Stimulated activated CD4-positive, alpha-beta T cell treated with anti-CD3 and anti-CD28 coated beads, TNF-alpha, amount 100 ng/mL, for 48 hours (primary cell): ENCODE measurements at places on chromosomes 13 and 19.

DNA sequence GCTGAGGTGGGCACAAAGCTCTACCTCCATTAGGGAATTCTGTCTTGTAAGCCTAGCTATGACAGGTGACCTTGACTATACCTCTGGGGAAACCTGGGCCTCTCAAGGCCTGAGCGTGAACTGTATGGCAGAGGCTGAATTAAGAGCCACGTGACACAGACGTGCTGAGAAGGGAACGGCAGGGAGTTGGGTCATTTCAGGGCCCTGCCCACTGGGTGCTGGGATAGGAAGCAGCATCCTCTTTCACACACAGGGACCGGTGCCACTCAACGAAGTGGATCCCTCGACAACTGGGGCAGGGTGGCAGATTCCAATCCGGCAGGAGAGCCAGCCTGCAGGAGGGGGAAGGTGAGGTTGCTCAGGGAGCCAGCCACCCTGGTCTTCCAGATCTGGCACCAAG lies 9.2 kb downstream of the ASF1B start:
- no peak for DNase-seq

- DNase-seq, result no peak
Measured at GRCh38 chr13:93955904-93956303, 523.6 kb downstream of the DCT start.

- DNase-seq, result no peak
Measured at GRCh38 chr13:77894743-77895142, 23.9 kb downstream of the EDNRB start.

- no peak for DNase-seq
Measured at GRCh38 chr13:21055511-21056045, 5.8 kb downstream of the LATS2 start.

GRCh38 chr13:20405691-20406090 lies 120.0 kb downstream of the CRYL1 start:
- DNase-seq, result no peak

GRCh38 chr13:103812971-103813370 lies 746.8 kb upstream of the SLC10A2 start:
- no peak for DNase-seq

- DNase-seq, result no peak
Measured at GRCh38 chr13:39688699-39689405, 33.4 kb downstream of the COG6 start.

DNA sequence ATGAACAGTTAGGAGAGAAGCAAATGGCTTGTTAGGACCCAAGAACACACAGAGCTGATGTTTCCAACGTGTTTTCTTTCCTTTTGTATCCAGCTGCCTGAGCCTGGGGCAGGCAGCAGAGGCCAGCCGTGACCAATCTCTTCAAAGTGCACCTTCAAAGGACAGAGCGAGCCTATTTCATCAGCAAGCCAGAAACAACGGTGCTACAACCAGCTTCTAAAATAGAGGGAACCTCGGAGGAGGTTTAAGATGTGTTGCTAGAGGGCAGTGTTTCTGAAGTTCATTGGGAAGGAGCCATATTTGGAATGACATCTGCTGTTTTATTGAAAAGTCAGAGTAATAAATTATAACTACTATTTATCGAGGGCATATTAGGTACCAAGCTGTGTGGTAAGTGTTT lies 56.2 kb upstream of the RFC3 start:
- no peak for DNase-seq

DNA sequence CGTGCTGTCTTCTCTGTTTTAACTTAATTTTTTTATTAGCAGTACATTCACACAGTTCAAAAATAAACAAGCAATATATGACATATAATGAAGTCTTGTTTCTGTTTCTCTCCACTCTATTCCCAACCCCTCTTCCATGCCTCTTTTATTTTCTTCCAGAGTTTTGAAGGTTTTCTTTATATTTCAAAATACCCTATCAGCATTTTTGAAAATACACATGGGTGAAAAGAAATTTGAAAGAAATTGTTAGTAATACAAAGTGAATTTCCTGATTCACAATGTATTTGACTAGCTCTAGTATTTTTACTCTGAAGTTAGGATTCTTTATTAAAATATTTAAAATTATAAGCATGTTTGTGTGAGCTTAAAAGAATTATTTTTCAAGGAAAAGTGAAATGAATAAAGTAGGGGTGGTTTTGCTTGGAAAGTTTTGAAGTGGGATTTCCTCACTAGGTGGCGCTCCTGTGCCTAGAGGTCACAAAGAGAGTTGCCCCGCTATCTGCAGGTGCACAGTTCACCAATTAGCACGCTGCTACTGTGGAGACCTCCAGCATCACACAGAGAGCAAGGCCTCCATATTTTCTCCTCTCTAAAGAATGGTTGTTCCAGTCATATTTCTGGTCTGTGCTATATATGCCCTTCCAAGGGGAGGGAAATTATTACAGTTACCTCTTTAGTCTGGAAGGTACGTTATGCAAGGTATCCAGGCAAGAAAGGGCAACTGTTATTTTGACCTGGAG lies 37.6 kb downstream of the SOX21 start:
- DNase-seq, result peak; percentile 43

GRCh38 chr19:2231621-2232221 lies 4.4 kb downstream of the PLEKHJ1 start:
- DNase-seq, result no peak

- DNase-seq, result peak; percentile 33
Measured at GRCh38 chr19:1767464-1767933, 14.2 kb downstream of the ONECUT3 start.

GRCh38 chr19:28466107-28467045 lies 746.6 kb downstream of the UQCRFS1 start:
- DNase-seq, result peak; percentile 55

- peak; percentile 28 for DNase-seq
Measured at GRCh38 chr19:16660763-16661479, at the start of gene TMEM38A. Gene TMEM38A, plus strand, starts transcription at chr19:16661139. Its CDS starts 79 bp downstream, at chr19:16661218.

DNA sequence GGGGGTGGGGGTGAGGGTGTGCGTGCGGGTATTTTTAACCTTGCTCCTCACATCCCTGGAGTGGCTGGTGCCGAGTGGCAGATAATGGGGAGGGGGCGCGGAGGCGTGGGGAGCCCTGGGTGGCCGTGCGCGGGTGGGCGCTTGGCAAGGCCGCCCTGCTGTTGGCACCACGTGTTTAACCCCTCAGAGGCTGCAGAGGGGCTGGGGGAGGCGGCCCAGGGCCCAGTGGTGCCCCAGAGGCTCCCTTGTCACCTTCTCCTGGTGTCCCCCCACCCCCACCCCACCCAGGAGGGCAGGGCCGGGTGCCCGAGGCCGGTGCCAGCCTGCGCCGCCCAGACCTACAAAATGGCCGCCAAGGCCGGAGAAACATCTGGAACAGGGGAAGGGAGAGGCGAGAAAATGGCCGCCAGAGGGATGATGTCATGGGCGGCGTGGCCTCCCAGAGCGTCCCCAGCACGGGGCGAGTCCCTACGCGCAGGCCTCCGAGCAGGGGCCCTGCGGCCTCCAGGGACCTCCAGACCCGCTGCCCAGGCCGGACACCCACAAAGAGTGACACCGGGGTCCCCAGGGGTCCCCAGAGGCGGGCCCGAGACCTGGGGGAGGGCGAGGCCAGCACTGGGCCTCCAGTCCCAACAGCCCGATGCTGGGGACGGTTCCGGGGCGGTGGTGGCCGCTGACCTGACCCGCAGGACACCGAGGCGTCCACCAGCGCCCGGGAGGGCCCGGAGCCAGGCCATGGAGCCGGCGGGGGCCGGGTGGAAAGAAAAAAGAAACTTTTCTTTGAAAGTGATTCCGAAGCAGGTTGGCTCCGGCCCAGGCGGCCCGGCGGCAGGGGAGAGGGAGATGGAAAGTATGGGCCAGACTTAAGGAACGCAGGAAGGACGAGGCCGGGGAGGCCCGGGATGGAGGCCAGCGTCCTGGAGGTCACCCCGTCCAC lies 38.2 kb downstream of the NFIC start:
- DNase-seq, result no peak

- DNase-seq, result no peak
Measured at GRCh38 chr13:30222254-30222653, 85.1 kb downstream of the KATNAL1 start.

DNA sequence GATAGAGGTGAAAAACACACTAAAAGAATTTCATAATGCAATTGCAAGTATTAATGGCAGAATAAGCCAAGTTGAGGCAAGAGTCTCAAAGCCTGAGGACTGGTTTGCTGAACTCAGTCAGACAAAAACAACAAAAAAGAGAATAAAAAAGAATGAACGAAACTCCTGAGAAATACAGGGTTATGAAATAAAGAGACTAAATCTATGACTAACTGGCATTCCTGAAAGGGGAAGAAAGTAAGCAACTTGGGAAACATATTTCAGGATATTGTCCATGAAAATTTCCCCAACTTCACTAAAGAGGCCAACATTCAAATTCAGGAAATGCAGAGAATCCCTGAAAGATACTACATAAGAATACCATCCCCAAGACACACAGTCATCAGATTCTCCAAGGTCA lies 47.8 kb downstream of the UBL3 start:
- no peak for DNase-seq

- DNase-seq, result no peak
Measured at GRCh38 chr13:46615888-46616531, 63.0 kb downstream of the LRCH1 start.

GRCh38 chr19:13926715-13927114 lies 11.5 kb downstream of the PODNL1 start:
- DNase-seq, result no peak

- DNase-seq, result no peak
Measured at GRCh38 chr13:25633093-25633492, 261.3 kb downstream of the ATP8A2 start.

GRCh38 chr19:16586991-16587832 lies 15.0 kb upstream of the SLC35E1 start:
- no peak for DNase-seq

- DNase-seq, result no peak
Measured at GRCh38 chr19:30744741-30745475, 372.7 kb downstream of the ZNF536 start.

GRCh38 chr13:43397111-43397510 lies 373.7 kb downstream of the DNAJC15 start:
- no peak for DNase-seq

DNA sequence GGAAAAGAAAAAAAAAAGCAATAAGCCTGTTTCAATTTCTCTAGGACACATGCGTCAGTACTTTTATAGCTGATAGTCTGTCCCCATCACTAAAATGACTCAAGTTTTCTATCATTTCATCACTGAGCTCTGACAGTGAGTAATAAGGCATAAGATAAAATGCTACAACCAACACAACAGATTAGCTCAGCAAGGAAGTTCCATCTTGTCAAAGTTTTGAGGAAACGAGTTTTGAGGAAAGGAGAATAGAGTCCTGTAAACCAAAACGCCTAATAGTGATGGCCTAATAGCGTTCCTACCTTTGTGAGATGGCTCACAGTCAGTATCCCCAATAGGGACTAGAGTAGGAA lies 145.1 kb downstream of the LACC1 start:
- DNase-seq, result no peak

DNA sequence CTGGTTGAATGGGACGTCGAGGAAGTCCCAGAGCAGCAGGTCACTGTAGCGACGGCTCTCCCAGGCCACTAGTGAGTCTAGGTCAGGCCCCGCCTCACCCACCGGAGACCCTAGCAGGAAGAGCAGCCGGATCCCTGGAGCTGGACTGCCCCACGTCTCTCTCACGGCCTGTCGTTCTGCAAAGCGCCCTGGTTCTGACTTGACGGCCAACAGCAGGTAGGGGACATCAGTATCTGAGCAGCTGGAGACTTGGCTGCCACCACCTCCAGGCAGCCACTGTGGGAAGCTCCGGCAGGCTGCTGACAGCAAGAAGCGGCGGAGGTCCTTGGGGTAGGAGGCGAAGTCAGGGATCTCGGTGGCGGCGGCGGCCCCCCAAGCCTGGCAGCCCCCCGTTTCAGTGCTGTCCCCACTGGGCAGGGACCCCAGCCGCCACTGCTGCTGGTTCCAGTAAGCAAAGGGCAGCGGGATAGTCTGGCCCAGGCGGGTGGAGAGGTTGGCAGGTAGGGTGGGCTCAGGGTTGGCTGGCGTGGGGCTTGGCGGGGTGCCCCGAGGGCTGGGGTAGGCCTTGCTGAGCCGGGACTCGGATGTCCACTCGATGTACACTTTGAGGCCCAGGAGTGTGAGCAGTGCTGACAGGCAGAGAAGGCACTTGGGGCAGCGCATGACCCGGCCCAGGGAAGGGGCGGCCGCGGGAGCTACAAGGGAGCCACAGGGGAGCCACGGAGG lies 895 bp downstream of the B3GNT8 start:
- no peak for DNase-seq

DNA sequence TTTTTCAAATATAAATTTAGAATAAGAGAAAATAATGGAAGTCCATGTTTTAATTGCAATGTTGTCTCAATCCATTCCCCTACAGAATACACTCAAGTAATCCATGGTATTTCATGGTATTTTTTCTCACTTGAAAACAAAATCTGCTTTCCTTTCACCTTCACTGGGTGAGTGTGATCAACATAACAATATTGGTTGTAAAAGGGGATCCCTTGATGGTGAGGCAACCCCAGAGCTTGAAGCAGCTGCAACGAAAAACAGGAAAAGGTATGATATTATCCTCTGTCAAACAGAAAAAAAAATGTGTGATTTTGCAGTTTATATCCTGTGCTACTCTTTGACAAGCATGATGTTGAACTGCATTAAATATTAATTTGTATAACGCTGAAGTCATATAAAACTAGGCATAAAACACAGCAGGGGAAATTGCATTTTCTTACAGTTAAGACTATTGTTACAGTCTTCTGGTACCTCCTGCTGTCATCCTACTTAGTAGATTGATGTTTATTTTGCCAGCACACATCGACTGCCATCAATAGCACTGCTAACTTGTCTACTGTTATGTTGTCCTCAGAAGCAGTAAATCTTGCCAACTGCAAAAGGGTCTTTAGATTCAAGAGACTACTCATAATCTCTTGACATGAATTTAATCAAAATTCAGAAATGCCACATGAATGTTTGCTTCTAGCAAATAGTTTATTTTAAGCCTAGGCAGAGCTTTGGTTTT lies 373.1 kb upstream of the MIR17HG start:
- no peak for DNase-seq

DNA sequence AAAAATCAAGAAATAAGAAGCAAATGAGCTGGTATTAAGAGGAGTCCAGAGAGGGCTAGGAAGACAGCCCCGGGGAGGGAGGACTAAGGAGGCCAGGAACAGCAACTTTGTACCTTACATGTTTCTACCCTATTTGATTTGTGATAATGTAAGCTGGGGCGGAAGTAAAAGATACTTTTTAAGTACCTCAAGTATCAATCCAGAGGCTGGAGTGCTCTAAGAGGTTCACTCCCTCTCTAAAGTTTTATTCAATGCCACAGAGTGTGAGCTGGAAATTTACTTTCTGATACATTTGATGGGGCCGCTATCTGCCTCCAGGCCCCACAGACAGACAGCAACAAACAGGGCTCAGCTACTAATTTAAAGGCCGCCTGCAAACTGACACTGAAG lies 11.4 kb downstream of the MLLT1 start:
- no peak for DNase-seq

- DNase-seq, result no peak
Measured at GRCh38 chr19:2360833-2361232, 768 bp downstream of the TMPRSS9 start.
